ENCODE measurements at places on chromosomes 1 and 21. TPM values are rescaled to one million over a fixed set of nuclear protein-coding genes. Genes with fewer than 3 reads are reported as not detected.

GRCh38 chr1:2330035-2330434, 61.3 kb downstream of the MORN1 start:
- no peak for DNase-seq

- DNase-seq: no peak
These were observed 201.1 kb downstream of the PRDM2 start for GRCh38 chr1:13901039-13901438.

- no peak for DNase-seq
These were observed 81.3 kb downstream of the PTPN14 start for GRCh38 chr1:214470132-214470531.

DNA sequence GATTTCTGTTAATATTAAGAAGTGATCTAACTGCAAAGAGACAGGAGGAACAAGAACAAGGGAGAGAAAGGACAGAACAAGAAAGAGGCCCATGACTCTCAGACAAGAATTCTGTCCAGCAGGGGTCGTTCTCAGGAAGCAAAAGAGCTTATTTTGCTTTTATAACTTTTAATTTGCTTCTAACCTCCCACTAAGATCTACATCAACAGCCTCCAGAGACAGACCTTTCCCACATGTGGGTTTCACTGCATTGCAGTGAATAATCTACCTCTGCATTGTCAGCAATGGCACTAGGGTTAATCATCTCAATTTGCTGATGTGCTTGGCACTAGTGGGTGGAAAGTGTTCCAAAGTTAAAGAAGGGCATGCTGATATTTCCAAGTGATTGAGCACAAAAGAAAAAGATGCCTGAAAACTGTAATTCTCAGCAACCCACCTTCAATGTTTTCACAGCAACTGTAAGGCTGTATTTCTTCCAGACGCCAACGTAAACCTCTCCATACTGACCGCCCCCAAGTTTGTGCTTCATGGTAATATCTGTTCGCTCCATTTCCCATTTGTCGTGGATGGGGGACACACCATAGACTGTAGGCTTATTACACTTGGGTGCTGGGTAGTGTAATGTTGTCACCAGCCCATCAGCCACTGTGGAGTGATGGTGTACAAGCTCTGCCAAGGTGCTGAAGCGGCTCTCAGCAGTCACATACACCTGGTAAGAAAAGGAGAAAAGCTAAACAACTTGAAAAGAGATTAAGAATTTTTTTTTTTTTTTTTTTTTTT, 39.5 kb downstream of the TOR3A start:
- DNase-seq: no peak

DNA sequence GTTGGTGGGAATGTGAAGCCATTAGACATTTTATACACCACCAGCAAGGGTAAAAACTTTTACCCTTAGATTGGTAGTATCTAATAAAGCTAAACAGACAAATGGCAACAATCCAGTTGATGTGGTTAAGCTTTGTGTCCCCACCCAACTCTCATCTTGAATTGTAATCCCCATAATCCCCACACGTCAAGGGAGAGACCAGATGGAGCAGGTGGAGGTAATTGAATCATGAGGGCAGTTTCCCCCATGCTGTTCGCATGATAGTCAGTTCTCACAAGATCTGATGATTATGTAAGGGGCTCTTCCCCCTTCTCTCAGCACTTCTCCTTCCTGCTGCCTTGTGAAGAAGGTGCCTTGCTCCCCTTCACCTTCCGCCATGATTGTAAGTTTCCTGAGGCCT, 602.3 kb downstream of the NUF2 start:
- no peak for DNase-seq

DNA sequence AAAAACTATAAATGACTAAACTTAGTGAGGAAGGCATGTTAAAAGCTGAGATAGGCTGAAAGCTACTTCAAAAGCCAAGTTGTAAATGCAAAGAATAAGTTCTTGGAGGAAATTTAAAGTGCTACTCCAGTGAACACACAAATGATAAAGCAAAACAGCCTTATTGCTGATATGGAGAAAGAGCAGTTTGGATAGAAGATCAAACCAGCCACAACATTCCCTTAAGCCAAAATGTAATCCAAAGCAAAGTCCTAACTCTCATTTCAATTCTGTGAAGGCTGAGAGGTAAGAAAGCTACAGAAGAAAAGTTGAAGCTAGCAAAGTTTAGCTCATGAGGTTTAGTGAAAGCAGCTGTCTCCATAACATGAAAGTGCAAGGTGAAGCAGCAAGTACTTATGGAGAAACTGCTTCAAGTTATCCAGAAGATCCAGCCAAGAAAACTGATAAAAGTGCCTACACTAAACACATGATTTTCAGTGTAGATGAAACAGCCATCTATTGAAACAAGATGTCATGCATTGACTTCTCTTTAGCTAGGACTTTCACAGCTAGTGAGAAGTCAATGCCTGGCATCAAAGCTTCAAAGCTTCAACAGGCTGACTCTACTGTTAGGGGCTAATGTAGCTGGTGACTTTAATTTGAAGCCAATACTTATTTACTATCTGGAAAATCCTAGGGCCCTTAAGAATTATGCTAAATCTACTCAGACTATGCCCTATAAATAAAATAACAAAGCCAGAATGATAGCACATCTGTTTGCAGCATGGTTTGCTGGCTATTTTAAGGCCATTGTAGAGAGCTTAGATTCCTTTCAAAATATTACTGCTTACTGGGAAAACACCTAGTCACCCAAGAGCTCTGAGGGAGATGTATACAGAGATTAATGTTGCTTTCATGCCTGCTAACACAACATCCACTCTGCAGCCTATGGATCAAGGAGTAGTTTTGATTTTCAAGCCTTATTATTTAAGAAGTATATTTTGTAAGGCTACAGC, 188.6 kb downstream of the EIF4G3 start:
- no peak for DNase-seq

GRCh38 chr1:237613984-237614383, 276.7 kb downstream of the ZP4 start:
- no peak for DNase-seq

DNA sequence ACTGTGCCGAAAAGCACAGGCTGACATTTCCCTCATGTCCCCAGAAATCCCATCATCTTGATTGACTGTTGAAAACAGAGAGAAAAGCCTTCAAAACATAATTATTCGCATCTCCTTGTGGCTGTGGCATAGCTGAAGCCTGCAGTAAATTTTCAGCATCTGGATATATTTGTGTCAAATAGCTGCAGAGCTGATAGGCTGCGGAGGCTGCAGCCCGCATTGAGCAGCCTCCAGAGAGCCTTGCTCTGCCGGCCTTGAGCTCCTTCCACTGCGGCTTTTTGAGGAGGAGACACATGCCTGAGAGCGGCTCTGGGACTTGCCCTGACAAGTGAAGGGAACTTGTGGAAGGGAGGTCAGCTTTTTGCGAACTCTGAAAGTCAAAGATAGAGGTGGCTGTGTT, 144.7 kb downstream of the RYR2 start:
- DNase-seq: no peak

GRCh38 chr1:6727535-6727934, 25.9 kb upstream of the DNAJC11 start:
- DNase-seq: no peak

Gene SSR2
- total RNA-seq: 499 TPM

Gene PTAFR
- 0.20 TPM for total RNA-seq

Gene CEP170
- 225 TPM for total RNA-seq

Gene SPRR2F
- not detected for total RNA-seq

Gene C1QTNF12
- not detected for total RNA-seq

Gene ZNF593OS
- total RNA-seq: not detected

Gene PGBD2
- total RNA-seq: 4.6 TPM
